Hypothalamus (tissue), 51 donors: ENCODE measurements at places on chromosomes 7 and 10.

- no peak for DNase-seq
These were observed 5.5 kb downstream of the ZNF777 start for GRCh38 chr7:149455175-149455950.

DNA sequence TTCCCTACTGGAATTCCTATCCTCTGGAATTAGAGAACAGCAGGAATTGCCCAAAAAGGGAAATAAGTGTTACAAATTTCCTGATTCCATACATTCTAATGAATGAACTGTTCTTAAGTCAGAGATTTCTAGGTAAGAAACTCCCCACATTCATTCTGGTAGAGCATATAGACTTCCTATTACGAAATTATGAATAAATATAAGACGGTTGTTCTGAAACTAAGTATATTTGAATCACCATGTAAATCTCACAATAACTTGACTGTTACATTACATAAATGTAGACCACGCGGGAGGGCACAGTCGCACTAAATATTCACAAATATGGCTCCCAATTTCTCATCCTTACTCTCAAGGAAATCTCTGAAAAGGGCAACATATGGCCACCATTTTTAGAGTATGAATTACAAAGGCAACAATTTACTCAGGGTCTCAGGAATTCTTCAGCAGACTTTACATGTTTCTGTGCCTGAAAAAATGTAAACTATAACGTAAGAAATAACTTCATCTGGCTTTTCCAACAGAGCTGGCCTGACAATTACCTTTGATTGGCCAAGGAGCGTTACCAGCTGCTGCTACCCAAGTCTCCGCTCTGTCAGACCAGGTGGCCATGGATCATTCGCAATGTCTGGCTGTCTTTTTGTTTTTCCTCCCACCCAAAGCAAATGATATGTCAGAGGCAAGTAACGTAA lies 115.8 kb downstream of the MPP7 start:
- no peak for DNase-seq

DNA sequence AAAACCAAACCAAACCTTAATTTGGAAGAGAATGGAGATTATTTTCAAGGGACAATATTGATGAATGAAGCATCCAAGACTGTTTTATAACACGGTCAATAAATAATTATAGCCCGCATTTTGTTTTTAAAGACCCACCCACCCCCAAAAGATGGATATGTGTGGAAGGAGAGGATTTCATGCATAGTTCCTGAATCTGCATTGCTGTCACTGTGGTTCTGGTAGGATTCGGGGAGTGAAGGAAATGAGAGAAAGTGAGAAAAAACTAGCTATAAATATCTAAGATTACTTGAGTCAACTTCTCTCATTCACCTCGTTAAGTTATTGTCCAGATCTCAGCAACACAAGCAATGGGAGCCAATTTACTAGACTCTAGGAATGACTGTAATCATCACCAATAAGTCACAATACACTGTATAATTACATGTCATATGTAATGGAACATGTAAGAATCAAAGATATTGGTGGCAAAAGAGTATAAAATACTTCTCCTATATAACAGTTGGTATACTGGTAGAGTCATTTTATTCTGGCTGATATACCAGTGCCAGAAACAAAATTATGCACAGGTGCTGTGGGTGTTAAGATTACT lies 30.2 kb downstream of the NAMPT start:
- DNase-seq, result no peak

DNA sequence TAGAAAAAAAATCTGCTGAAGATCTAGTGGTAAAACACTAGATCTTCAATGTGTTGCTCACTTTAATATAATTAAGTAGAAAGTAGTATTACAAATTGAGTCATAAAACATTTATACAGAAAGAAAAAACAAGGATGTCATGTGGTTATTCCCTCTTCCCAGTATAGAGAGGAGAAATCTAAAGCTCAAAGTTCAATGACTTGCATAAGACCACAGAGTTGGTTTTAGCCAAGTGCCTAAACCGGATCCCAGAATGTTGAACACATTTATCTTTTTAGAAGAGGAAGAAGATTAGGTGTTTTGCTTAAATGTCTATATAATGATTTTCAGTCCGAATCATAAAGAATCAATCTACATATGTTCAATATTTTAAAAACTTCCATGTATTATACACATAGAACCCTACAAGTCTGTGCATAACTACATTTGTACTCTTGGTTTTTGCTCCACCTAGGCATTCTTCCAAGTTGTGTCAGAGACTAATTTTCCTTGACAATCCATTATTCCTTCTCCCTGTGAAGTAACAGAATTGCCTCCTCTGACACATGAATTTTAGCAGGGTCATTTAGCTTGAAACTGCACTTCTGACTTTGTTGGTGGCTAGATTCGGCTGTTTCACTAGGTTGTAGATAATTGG lies 389.2 kb downstream of the MAGI2 start:
- DNase-seq, result no peak

DNA sequence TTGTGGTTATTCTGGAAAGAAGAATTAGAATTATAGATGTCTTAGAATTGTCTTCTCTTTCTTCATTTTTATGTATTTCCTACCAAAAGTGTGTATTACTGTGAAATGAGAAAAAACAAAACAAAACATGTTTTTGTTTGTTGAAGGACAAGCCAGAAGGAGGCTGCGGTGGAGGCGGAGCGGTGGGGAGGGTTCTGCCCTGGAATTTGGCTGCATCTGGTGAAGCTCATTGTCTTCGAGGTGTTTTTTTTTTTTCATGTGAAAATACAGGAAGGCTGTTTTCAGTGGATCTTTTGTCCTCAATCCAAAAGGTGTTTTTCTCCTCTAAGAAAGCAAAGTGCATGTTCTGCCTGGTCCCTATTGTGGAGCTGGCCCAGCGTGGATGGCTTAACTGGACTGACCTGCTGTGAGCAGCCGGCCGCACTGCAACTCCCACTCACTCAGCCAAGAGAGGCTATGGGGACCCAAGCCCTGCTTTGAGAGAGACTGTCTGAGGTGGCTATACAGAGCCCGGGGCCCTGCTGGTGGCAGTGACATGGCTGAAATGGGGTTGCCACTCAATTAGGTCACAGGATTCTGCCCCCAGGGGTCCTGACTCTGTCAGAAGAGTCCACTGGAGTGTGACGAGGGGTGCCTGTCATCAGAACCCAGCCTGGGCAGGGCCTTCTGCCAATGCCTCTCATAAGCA lies 184.9 kb upstream of the MKI67 start:
- no peak for DNase-seq

- no peak for DNase-seq
These were observed 464.1 kb downstream of the SUGCT start for GRCh38 chr7:40598915-40599314.

DNA sequence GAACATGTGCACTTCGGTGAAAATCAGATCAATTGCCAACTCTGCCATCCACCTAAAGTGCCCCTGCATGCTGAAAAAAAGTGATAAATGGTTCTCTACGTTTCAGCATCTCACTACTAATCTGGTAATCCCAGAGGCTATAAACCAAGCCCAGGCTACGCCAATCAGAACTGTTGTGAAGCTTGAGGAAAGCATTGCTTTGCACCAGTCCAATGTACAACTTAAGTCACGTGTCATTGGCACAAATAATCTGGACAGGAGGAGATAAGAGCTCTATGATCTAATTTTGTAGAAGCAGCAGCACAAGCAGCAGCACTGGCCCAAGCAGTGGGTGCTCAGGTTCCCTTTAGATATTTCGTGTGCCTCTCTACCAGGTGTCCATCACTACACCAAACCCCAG lies 4.4 kb upstream of the EGR2 start:
- no peak for DNase-seq
